ENCODE measurements at places on chromosomes 12 and 14.
A peak's percentile ranks its signal among the peaks of the same experiment; 100 is the strongest.

DNA sequence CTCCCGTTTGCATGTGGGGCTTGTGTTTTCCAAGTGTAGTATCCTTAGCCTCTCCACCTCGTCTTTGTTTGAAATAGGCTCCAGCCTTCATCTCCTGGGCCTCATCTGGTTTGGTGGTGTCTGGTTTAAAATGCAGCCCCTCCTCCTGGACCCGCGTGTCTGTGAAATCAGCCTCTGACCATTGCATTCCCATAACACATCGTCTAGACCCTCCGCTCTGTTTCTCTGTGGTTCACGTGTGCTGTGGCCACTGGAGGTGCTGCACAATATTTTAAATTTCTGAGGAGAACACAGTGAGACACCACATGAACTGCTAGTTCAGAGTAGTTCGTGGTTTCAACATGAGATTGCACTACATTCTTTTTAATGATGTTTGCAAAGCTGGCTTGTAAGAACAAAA lies 35.6 kb downstream of the UBE3B start:
- DNase-seq: no peak

- no peak for DNase-seq
Measured at GRCh38 chr12:40168868-40169267, 55.9 kb upstream of the LRRK2 start.

DNA sequence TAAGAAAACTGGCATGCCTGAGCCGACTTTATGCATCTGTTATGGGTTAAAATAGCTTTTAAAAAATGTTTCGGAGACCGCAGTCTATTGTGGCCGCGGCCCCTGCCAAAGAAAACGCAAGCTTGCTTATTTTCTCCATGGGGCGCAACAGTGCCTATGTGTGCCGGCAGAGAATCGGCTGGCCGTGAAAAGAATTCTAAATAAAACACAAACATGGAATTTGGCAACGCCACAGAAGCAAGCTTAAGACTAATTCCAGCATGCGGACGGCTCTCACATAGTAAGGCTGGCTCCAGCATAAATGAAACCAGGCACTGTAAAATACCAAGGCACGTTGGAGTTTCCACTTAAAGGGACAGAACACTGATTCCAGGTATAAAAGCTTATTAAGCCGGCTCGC lies 56.7 kb downstream of the BCL11B start:
- no peak for DNase-seq

GRCh38 chr12:125061229-125061628 lies 4.0 kb upstream of the AACS start:
- no peak for DNase-seq

DNA sequence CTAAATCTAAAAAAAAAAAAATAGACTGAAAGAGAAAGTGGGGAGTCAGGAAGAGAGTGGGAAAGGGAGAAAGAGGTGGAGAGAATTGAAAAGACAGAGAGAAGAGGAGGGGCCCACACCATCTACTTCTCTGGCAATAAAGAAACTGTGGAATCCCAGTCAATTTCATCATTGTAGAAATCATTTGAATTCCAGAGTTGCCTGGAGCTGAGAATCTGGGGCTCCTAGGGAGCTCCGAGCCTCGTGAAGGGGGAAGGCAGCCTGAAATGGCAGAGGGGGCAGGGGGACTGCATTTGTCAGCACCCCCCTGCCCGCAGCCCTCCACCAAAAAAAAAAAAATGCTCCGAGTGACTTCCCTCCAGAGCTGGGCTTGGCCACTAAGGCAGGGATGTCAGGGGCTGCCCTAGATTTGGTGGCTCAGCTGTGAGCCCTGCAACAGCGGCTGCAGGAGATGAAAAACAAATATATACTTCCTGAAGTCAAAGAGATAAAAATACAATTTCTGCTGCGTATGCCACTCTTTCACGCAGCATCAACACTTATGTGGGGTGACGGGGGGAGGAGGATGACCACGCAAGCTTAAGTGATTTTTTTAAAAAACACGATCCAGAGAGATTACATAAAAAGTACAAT lies 80.5 kb downstream of the BCL11B start:
- DNase-seq: no peak

DNA sequence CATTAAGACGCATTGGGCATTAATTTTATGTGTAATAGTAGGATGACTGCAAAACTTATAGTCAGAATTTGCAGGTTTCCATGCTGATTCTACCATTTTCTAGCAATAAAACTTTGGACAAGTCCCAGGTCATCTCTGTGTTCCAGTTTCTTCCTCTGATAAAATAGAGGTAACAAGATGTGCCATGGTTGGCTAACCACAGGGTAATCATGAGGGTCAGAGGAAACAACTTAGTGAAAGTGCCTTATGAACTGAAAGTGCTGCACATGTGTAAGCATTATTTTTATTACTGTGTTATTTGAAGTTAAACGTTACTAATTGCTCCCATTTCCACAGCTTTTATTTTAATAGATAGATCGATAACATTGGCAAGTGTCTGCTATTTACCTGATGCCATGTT lies 21.1 kb downstream of the SMCO2 start:
- DNase-seq: no peak

DNA sequence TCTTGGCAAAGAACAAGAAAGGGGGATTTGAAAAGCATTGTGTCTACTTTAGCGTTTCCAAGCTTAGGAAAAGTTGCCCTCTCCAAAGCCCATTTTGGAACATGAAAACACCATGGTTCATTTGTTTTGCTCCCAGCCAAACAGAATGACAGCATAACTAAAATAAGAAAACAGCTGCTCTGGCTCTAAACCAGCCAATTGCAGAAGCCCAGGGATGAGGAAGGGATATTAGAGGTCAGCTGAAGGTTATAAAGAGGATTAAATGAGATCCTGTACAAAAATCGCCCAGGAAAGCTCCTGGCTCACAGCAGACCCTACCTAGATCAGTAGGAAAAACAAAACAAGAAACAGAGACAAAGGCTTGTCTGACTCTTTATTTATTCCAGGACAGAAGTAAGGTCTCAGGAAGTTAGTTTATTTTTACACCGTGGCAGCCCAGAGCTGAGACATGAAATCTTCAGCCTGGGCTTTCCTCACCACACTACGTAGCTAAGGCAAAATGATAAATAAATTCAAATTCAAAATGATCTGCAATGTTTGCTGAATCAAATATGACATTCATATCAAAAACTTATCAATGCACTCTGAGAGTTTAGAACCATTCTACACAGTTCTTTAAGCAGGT lies 25.9 kb downstream of the SPX start:
- DNase-seq: no peak

DNA sequence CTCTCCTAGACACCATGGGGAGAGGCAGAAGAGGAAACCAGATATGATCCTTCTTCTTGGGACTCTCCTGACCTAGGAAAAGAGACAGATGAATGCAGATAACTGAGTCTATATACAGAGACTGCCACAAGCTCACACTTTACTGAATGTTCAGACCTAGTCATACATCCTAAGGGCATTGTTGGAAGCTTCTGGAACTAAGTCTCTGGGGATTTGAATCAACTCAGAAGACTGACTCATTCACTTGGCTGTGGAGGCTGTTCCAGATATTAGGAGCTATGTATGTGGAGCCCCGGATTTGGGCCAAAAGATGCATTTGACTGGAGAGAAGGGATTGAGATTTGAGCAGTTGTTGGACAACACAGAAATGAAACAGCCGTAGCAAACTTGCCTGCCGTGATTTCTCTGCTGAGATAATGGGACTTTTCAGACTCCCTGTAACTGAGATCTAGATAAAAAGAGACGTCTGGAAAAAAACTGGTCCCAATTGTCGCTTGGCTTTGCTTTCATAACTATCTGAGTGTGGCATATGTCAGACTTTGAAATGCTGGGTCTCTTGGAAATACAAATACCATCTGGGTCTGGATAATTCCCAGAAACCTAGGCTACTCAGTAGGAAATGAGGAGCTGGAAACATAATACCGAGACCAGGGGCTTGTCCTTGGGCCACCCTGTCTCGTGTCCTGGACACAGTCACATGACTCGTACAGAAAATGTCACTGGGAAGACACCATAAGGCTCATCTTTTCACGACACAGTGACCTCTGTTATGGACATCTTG lies 396.8 kb downstream of the NUAK1 start:
- DNase-seq: no peak

DNA sequence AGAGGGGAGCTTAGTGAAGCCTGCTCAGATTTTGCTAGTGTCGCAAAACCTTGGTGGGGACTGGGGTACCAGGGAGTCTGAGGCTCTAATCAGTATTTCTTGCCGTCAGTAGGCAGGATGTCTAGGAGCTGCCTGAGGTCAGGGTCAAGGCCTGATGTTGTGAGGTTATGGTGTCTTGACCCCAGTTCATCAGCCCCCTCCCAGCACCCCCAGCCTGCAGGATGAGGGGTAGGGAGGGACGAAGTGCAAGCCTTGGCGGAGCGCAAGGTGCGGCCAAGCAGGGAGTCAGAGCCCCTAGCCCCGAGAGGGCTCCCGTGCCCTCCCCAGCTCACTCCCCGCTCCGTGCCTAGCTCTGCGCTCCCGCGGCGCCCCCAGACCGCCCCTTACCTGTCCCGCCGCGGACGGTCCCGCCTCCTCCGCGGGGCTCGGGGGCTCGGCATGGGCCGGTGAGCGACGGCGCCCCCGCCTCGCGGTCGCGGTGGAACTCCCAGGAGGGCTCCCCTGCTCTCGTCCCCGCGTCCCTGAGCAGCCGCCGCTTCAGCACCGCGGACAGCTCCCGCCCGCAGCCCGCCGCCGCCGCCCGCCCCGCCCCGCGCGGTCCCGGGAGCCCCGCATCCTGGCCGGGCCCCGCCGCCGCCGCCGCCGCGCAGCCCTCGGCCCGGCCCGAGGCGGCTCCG lies 347 bp downstream of the SYNDIG1L start:
- DNase-seq: no peak

DNA sequence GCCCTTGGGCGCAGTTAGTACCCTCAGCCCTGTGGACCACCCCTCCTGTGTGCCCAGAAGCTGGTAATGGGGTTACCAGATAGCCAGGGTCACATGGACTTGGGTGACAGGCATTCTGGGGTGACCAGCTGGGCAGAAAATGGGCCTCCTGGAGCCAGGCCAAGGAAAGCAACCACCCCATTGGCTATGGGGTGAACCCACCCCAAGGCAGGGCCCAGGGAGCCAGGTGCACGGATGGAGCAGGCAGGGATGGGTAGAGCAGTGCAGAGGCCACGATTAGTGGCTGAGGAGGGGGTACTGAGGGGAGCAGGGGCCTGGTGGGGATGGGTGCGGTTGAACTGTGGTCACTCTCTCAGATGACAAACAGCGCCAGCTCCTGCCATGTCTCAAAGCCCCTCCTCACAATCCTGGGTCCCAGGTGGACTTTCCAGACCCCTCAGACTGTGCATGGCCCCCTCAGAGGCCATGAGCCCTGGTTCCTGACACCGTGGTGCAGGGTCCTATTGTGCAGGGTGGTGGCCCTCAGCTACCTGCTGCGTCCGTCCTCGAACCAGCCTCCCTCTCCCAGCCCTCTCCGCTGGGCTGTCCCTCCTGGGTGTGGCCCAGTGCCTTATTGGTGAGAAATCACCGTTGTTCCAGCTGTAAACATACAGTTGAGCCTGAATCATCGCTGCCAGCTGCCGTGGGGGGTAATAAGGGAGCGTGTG lies 23.4 kb upstream of the BEGAIN start:
- DNase-seq: no peak

DNA sequence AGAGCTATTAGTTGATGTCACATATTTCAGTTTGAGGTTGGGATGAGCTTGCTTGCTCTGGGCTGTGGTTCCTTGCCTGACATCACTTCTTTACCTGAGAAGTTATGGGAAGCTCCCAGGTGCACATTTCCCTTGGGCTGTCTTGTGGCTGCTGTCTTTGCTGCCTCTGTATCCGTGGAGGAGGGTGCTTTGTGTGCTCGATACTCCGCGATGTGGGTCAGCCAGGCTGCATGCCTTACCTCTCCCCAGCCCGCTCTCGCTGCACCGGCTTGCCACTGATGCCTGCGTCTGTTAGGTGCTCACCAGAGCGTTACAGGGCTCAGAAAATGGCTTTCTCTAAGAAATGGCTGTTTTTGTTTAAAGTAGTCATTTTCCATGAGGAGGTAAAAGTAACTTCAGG lies 19.6 kb downstream of the PELI2 start:
- no peak for DNase-seq

DNA sequence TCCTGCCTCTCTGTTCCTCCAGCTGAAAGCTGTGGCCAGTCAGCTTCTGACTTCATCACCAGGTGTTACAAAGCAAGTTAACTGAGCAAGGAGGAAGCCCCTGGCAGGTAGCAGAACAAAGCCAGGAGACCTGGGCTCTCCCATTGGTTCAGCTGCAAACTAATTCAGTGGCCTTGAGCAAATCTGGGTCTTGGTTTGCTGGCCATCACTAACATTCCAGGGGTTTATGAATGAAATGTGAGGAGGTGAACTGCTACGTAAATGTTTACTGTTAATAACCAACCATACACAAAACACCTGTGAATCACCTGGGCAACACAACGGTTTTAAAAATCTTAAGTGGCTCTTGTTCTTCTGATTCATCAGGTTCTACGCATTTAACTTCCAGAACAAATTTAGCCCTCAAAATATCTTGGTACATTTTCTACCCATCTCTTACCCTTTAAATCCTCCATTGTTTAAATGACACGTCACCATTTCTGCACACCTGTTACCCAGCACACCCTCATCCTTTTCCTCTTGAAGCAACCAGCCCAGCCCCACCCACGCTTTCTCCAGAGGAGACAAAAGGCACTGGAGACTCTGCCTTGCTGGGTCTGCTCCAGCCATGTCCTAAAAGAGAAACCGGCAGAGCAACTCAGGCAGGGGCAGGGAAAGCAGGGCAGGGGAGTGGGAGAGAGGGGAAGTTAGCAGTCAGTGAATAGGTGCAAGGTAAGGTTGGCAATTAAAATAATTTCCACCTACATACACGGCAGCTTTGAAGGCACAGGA lies 49.3 kb upstream of the TSPAN11 start:
- no peak for DNase-seq

DNA sequence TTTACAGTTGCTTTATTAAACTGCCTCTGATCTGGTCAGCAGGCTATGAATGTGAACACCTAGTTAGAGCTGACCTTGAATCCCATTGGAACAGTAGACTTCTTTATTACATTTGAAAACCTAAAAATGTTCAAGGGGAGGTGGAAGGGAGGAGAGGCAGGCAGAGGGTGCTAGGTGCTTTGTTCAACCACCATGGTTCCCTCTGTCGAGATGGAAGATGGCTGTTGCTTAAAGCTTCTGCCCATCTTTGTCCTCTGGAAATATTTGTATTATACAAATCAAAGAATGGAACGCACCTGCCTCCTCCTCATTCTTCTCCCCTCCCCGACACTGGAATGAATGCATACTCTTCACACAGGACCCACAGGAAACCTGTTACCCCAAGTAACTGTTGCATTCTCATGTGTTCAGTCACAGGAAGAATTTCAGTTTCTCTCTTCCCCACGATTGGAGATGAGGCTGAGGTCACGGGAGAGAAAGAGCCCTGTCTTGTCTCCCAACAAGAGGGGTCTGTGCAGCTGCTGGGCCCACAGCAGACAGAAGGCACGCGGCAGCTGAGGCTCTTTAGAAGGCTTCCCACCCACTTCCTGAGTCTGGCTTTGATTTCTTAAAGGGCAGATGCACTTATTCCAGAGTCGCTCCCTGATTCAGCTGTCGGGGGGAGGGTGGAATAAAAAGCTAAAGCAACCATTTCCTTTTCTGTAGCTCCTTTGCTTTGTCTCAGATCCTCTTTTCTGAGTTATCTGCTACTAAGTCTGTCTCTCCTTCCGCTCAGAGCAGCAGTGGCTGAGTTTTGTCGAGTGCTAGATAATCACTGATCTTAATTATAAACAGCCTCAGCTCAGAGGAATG lies 217.9 kb upstream of the BTG1 start:
- DNase-seq: peak; percentile 11

All from stimulated activated CD8-positive, alpha-beta memory T cell treated with anti-CD3 and anti-CD28 coated beads, Interleukin-2, amount 100 ng/mL, for 1 hour (primary cell).